ENCODE measurements at places on chromosomes 7 and 10.

DNA sequence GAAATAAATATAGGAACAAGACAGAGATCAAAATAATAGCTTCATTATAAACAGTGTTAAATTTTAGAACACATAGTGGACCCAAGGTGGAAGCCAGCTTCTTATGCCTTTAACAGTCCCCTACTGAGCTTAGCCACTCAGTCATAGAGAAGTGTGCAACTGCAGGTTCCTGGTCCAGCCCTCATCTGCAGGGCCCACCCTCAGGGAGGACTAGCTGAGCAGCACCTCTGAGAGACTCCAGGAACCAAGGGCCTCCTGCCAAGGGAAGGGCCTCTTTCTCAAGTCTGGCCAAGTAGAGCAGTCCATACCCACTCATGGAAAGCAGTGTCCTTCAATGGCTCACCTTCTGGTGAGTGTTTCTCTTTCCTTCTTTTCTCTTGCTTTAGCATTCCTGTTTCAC lies 173.7 kb upstream of the PRPS1L1 start:
- DNase-seq = no peak

GRCh38 chr7:140686921-140687320 lies 9.6 kb upstream of the NDUFB2 start:
- DNase-seq = no peak

DNA sequence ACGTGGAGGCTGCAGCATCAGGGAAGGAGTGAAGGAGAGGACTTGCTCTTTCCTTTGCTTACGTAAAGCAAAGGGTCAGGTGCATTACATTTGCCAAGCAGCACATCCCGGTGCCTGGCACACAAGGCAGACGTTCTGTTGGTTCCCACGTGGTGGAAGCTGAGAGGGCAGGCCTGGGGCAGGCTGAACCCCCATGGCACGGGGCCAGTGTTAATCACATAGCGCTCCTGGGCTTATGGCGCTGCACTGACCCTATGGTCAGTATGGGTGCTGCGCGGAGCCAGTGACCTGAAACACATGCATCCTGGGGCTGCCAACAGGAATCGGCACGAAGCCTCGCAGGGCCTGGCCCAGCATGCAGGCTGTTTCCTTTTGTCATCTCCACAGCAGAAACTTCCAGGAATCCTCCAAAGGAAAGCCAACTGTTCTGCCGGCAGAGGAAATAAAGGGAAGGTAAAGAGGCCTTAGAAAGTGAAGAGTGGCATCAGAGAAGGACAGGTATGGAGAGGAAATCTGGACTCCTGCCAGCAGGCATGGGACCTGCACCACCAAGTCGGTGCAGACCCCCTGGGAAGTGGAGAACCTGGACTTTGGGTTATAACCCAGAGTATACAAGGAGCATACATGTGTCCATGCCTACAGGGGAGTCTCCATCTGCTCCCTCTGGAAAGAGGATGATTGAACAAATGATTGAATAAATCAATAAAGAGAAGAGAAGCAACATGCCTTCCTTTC lies 560.2 kb downstream of the TCERG1L start:
- no peak for DNase-seq

DNA sequence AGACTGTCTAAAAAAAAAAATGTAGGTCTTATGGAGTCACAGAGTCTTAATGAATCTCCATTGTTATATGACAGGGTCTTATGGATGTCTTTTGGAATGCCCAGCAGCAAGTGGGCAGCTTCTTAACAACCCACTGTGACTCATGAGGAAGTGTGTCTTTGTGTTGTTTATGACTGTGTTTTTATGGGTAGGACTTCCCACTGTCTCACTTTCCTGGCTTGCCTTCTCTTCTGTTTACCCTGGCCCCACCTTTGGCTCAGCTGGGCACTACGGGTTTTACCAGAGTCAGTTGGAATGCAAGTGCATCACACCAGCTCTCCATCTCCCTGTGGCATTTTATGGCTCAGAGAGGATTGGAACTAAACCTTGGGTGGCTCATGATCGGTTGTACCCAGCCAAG lies 580.5 kb downstream of the AUTS2 start:
- no peak for DNase-seq

- DNase-seq = no peak
Measured at GRCh38 chr7:2512179-2512661, 7.4 kb upstream of the LFNG start.

GRCh38 chr7:151298765-151299164 lies 42.8 kb upstream of the NUB1 start:
- DNase-seq = no peak

GRCh38 chr10:62561151-62561550 lies 187.0 kb downstream of the ZNF365 start:
- DNase-seq = peak; percentile 19

DNA sequence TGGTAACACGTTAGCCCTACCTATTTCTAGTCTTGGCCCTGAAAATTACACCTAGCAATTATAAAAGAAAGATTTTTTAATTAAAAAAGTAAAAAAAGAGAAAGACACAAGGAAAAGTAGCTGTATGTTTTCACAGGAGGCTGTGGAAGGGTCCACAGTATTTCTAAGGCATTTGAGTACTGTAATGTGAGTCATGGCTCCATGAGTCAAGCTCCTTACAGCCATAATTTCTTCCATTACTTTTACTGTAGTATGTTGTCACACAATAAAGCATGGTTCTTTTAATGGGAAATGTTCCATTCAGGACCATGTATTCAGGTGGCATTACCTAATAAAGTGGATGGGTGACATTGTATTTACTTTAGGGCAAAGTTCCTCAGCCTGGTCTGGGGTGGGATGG lies 113.4 kb downstream of the GPR37 start:
- no peak for DNase-seq

GRCh38 chr7:69564454-69565417 lies 33.5 kb upstream of the AUTS2 start:
- DNase-seq = peak; percentile 72

DNA sequence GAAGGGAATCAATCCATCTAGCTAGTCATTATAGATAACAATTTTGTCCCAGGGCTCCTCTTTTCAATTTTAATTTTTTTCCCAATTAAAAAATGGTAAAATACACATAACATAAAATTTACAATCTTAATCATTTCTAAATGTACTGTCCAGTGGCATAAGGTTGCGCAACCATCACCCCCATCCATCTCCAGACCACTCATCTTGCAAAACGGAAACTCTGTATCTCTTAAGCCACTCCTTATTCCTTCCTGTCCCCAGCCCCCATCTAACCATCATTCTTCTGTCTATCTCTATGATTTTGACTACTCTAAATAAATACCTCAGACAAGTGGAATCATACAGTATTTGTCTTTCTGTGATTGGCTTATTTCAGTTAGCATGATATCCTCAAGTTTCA lies 46.1 kb upstream of the RAB18 start:
- no peak for DNase-seq

DNA sequence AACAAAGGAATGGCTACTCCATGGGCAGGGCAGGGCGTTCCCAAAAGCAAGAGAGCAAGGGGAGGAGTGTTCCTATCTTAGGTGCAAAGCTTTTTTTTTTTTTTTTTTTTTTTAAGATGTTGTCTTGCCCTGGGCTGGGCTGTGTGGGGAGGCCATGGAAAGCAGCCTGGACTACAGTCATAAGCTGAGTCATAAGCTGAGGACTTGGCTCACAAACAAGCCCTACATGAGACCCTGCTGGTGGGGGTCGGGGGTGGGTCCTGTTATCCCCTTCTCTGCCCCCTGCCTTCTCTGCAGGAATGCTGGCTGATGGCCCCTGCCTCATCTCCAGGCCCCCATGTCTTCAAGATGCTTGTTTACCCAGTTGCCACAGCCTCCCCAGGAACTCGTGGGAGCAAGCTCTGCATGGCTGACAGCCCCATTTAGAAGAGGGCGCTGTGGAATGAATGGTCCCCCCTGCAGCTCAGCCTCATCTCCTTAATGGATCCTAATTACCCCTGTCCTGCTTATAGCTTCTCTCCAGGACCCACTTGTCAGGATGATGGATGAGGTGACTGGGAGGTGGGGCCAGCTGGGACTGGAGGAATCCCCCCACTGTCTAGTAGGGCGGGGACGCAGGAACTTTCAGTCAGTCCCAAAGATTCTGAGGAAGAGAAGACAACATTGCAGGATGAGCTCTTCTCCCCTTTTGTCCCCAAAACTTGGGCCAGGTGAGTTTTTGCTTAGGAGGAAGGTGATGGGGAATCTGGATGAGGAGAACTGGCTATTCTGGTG lies 340.8 kb upstream of the PODXL start:
- peak; percentile 92 for DNase-seq

DNA sequence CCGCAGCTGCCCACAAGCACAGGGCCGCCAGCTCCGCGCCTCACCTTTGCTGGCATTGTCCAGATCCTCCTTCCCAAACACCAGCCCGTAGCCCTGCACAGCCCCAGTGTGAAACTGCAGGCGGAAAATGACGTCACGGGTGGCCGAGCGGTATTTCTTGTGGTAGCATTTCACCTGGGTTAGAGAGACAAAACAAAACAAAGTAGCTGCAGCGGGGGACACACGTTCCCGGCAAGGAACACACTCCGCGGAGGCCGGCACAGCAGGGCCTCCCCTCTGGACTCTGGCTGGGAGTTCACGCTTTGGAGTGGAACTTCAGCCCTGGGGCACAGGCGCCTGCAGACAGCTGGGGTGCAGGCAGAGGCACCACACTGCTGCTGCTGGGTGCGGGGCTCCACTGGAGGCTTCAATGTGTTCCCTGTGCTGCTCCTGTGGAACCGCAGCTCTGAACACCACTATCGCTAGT lies 181.1 kb downstream of the TNS3 start:
- DNase-seq = no peak

- no peak for DNase-seq
Measured at GRCh38 chr7:114631249-114631822, 216.7 kb downstream of the FOXP2 start.

- peak; percentile 89 for DNase-seq
Measured at GRCh38 chr7:79523436-79523835, 70.0 kb upstream of the MAGI2 start.

DNA sequence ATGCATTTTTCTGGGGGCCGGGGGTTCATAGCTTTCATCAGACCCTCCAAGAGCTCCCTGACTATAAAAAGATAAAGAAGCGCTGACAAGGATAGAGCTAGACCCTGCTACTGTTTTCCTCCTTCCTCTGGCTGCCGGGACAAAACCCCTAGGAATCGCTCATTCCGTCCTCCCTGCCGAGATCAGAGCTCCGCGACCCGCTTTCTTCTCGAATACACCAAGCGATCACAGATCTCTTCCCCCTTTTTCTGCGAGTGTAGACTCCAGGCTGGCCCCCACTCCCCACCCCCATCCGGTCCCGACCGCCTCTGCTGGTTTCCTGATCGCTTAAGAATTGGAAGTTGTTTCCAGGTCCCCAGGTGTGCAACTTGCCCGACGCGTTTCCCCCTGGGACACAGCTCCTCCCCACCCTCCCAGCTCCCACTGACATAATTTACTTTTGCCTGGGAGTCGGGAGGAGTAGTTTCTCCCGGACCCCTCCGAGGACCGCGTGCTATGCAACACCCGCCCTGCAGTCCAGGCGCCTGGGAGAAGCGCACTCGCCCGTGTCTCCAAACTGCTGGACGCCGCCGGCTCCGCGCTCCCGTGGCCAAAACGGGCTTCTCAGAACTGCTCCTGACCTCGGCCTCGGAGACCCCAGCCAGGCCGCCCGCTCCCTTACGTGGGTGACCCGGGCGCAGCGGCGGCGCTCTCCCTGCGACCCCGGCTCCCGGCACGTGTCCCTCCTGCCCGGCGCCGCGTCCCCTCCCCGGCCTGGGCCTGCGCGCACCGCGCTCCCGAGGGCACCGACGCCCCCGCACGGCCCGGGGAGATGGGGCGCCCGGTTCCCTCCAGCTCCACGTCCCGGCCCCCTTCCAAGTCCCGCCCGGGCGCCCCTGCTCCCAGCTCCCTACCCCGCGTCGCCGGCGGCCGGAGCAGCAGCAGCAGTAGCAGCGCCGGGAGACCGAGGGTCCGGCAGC lies 552 bp downstream of the IL15RA start:
- no peak for DNase-seq

DNA sequence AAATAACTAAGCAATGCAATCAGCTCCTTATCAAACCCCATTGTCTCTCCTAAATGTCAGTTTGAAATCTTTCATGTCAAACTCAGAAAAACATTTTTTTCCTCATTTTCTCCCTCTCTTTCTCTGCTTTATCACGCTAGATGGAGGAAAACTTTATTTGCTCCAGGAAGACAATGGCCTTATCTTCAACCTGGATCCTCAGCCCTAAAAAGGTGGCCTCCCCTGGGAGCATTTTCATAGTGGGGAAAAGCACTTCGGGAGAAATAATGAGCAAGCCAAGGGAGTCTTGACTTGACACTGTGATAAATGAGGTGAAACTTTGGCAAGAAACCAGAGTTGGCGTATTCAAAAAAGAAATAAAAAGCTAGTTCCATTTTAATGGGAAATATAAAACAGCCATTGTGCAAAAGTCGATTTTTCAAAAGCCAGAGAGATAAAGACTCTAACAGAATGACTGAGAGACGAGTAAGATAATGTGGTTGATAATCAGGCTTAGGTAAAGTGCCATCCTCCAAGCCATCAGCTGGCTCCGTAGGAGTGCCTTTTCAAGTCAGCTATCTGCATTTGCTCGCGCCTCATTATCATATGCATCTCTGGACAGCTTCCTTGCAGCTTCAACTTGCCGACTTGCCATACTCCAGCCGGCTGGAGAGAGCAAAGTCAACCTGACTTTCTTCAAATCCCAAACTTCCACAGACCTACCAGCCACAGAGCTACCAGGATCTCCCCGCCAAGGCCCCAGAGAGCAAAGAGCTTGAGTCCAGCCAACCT lies 19.9 kb downstream of the HABP2 start:
- no peak for DNase-seq

DNA sequence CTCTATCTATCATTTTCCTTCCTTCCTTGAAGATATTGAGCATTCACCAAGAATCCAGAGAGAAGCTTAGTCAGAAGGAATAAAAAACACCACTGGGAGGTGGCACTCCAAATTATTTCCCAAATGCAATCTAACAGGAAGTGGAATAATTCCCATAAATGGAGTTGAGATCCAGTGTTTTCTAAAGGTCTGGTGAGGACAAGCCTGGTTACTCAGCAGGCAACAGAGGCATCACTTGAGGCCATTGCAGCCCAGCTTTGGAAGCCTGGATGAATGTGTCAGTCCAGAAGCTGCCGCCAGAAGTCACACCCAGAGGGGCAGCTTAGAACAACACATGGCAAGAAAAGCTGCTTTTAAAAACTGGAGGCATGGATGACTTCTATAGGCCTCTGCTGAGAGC lies 288.9 kb upstream of the KLF6 start:
- DNase-seq = peak; percentile 87

- no peak for DNase-seq
Measured at GRCh38 chr10:58515291-58515941, 2.7 kb downstream of the BICC1 start.

GRCh38 chr10:125797994-125798662 lies 22.5 kb upstream of the MMP21 start:
- no peak for DNase-seq

DNA sequence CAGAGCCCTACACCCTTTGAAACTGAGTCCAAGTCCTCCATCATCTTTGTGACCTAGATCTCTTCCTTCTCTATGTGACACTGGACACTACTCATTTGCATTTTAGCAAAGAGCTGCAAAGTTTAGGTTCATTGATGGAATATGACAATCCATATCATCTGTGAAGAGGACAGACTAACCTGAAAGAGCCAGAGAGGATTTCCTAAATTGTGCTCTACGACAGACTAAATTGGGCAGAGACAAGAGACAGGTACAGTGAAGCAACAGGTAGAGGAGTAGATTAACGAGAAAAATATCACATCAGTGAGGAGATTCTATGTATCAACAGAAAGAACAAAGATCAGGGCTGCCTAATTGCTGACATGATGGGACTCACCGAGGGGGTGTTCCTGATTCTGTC lies at the start of gene TAS2R3:
Gene TAS2R3 (plus strand): TSS at position 301 of the 400 bp plus-strand sequence. CDS start 62 bp downstream, at position 363.
- DNase-seq = no peak

- no peak for DNase-seq
Measured at GRCh38 chr7:66083677-66084076, 8.1 kb downstream of the ASL start.

- DNase-seq = no peak
Measured at GRCh38 chr10:14450041-14450491, 119.3 kb upstream of the FRMD4A start.

- DNase-seq = no peak
Measured at GRCh38 chr10:57367412-57367811, 900.3 kb downstream of the IPMK start.
